ENCODE measurements at places on chromosomes 4 and X.

GRCh38 chr4:11271263-11271662 lies 157.4 kb downstream of the HS3ST1 start:
- no peak for DNase-seq

GRCh38 chr4:101008503-101008902 lies 338.8 kb downstream of the PPP3CA start:
- DNase-seq = no peak

DNA sequence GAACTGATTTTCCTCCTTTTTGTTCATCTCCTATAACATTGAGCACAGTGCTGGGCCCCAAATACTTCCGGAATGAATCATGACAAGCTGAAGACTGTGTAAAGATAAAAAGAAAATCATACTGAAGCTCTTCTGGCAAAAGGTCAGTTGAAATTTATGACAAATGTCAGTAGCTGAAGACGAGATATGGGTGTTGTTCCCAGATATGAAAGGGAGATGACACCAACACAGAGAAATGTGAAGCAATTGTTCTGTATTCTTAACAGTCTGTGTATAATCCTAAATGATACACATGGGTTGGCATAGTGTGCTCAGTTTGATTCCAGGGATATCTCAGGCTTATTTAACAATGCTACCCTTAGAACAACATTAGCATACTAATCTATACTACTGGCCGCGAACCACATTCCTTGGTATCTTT lies 170.5 kb upstream of the PITX2 start:
- DNase-seq = no peak

GRCh38 chr4:8909548-8909947 lies 37.9 kb upstream of the HMX1 start:
- DNase-seq = no peak

DNA sequence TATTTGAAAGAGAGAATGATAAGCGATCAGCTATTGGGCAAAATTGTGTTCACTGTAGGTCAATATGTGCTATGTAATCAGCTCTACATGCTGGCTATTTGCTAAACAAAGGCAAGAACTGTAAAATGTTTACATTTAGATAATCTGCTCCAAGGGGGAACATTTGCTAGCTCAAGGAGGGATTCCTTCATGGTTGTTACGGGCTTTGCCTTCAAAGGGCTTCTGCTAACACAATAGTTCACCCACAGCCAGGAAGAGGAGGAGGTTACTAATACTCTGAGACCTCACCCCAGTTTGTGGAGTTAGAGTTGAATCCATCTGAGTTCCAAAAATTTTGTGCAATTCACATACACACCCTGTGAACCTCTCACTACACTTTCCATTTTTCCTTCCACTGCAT lies 107.6 kb upstream of the BMP3 start:
- no peak for DNase-seq

- no peak for DNase-seq
Measured at GRCh38 chrX:39721566-39722279, 376.0 kb downstream of the BCOR start.

DNA sequence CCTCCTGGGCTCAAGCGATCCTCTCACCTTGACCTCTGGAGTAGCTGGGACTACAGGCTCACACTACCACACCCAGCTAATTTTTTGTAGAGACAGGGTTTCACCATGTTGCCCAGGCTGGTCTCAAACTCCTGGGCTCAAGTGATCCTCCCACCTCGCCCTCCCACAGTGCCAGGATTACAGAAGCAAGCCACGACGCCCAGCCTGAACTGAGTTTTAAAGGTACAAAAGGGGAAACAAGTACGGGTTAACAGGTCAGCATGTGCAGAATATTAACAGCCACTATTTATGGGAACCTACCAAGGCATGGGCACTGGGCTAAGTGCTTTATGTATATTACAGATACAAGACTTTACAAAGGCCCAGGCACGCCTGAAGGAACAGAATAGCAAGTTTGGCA lies 164.3 kb upstream of the GPC4 start:
- no peak for DNase-seq

- no peak for DNase-seq
Measured at GRCh38 chr4:184616633-184617551, 32.4 kb downstream of the CASP3 start.

- DNase-seq = no peak
Measured at GRCh38 chr4:1478766-1479355, 72.6 kb upstream of the NKX1-1 start.
